ENCODE measurements at places on chromosomes 6 and 20.

GRCh38 chr6:140078561-140079125 lies 704.2 kb upstream of the CITED2 start:
- no peak for DNase-seq

DNA sequence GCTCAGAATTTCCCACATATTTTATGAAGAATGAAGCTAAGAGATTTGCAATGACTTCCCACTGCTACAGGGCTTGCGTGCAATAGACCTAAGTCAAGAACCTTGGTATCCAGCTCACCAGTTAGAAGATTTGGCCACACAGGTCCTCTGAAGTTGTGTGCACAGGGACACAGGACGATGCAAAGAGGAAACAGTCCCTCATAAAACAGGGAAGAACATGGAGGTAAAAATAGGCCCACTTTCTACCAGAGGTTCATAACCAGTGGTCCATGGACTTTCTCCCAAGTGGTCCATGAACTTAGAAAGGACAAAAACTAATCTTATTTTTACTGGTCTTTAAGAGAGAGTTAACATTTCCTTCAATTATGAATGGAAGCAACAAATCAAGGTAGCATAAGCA lies 1.3 kb downstream of the ZKSCAN4 start:
- DNase-seq, result no peak

- no peak for DNase-seq
Observed at GRCh38 chr6:128114164-128114563, 213.3 kb upstream of the THEMIS start.

DNA sequence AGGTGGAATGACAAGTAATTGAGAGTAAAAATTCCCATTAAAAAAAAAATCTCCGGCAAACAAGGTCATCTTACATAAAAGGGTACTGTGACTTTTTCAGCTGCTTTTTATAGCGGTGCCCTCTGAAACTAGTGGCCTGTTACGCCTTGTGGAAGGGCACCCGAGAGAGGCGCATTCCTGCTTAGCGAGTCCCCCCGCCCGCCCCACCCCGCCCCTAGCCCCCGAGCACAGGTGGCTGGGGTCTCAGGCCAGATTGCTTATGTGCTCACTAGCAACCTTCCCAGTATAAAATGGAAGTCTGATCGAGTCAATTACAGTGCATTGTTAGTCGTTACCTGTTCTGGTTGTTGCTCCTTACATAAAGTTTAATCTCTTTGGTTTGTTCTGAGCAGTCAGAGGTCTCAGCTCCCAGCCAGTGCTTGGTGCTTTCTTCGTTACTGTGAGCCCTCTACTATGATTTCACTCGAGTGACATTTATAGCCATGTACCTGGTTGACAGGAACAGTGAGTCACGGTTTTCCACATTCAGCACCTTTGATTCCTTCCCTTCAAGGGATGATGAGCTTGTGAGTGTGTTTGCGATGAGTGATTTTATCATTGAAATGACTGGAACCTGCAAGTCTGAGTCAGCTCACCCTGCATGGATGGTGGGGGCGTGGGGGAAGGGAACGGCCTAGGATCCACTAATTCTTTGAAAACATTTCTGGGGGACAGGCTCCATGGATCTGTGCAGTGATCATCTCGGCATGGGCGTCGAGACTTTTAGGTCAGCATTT lies 47.6 kb downstream of the ZDHHC14 start:
- DNase-seq, result no peak

DNA sequence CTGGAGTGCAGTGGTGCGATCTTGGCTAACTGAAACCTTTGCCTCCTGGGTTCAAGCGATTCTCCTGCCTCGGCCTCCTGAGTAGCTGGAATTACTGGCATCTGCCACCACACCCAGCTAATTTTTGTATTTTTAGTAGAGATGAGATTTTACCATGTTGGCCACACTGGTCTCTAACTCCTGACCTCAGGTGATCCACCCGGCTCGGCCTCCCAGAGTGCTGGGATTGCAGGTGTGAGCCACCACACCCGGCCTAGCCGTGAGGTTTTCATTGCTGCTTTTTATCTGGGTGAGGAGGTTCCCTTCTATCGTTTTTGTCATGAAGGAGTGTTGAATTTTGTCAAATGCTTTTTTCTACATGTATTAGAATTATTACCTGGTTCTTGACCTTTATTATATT lies 23.9 kb downstream of the SRC start:
- no peak for DNase-seq

- no peak for DNase-seq
Observed at GRCh38 chr6:125806813-125807212, 16.1 kb downstream of the NCOA7 start.

GRCh38 chr6:108168090-108168463 lies 2.3 kb downstream of the NR2E1 start:
- DNase-seq, result no peak

- DNase-seq, result no peak
Observed at GRCh38 chr20:39706184-39706663, 744.1 kb downstream of the DHX35 start.

DNA sequence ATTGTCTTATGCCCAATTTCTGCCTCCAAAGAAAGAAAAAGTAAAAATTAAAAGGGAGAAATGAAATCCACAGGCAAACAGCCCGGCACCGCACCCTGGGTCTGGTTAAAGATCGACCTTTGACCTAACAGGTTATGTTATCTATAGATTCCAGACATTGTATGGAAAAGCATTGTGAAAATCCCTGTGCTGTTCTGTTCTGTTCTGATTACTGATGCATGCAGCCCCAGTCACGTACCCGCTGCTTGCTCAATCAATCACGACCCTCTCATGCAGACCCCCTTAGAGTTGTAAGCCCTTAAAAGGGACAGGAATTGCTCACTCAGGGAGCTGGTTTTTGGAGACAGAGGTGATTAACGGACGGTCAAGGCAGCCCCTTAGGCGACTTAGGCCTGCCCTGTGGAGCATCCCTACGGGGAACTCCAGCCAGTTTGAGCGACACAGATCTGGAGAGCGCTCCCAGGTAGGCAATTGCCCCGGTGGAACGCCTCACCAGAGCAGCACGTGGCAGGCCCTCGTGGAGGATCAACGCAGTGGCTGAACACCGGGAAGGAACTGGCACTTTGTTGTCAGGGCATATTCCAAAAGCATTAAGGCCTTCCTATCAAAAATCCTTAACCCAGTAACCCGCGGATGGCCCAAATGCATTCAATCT lies 12.0 kb upstream of the HFE start:
- no peak for DNase-seq

DNA sequence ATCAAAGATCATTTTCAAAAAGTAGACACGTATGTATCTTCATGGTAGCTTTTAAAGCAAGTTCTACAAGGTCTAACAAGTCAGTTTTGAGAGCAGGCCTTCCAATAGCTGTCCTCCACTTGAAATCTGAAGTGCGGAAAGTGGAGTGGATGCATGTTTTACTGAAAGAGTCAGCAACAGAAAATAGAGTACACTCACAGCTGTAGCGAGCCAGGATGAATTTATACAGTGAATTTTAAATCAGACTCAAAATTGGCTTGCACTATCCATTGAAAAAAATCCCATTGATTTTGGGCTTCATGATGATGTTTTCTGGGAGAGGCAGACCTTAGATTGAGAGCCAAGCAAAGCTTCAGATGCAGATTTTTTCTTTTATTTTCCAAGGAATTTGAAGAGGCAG lies 80.6 kb downstream of the GJA10 start:
- DNase-seq, result no peak

- DNase-seq, result no peak
Observed at GRCh38 chr6:11815231-11815630, 36.6 kb upstream of the ADTRP start.

GRCh38 chr6:169115632-169116031 lies 138.0 kb downstream of the THBS2 start:
- DNase-seq, result no peak

GRCh38 chr6:45772051-45772450 lies 243.6 kb downstream of the CLIC5 start:
- no peak for DNase-seq

- DNase-seq, result no peak
Observed at GRCh38 chr6:82138075-82138791, 109.3 kb downstream of the IBTK start.

GRCh38 chr6:99151634-99152346 lies 197.7 kb downstream of the FAXC start:
- DNase-seq, result peak; percentile 5

- DNase-seq, result no peak
Observed at GRCh38 chr6:43714311-43715055, 26.9 kb upstream of the MRPS18A start.

DNA sequence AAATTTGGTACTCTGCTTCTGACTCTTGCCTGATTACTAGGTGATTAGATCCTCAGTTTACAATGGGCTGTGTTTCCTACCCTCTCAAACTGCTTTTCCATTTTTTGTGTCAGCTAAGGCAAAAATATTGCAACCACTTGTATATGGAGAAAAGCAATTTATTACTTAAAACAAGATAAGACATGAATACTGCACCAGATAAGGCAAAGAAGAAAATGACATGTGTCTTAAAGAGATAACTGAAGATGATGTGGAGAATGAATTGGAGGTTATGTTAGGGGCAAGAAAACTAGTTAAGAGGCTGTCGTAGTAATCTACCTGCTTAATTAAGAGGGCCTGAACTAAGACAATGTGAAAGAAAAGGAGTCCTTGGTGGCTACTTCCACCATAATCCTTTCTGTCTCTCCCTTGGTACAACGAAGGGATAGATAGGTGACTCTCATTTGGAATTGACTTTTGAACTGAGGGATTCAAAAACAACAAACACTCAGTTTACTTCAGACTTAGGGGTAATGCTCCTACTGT lies 16.3 kb upstream of the REV3L start:
- no peak for DNase-seq

- DNase-seq, result no peak
Observed at GRCh38 chr6:45812922-45813321, 202.7 kb downstream of the CLIC5 start.

- DNase-seq, result no peak
Observed at GRCh38 chr6:145457556-145457955, 277.8 kb downstream of the EPM2A start.
